ENCODE measurements at places on chromosomes 11 and 22.

DNA sequence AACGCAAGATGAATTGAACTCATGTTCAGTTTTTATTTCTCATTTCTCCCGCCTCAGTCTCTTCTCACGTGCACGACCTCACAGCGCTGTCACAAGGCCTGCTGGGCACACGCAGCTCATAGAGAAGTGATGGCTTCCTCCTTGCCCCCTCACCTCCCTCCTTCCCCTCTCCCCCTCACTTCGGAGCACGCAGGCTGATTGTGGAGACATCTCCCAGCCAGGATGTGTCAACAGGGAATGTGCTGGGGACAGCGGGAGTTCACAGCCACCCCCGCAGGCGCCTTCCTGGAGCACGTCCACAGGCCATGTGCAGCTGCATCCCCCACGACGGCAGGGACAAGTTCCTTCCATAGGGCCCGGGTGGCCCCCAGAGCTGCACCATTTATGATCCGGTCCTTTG, 29.1 kb upstream of the KRTAP5-6 start:
- no peak for DNase-seq

- DNase-seq, result no peak
Observed at GRCh38 chr11:42337786-42338455, 878.5 kb upstream of the LRRC4C start.

DNA sequence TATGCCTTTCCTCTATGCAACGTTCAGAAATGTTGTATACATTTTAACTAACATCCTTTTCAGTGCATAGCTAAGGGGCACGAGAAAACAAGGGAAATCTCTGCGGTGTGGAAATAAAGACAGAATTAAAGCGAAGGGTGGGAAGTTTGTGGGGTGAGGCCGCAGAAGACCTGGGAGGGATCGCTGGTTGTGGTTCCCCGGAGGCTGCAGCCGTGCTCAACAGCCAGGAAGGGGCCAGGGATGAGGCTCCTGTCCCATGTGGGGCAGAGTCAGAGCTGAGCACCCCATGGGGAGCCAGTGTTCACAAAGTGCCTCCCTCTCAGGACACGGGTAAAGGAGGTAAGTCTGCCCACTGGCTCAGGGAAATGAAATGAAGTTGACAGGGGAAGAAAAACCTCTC, 67.5 kb downstream of the MYEOV start:
- no peak for DNase-seq

GRCh38 chr11:59865031-59865430, 1.3 kb downstream of the TCN1 start:
- DNase-seq, result no peak

DNA sequence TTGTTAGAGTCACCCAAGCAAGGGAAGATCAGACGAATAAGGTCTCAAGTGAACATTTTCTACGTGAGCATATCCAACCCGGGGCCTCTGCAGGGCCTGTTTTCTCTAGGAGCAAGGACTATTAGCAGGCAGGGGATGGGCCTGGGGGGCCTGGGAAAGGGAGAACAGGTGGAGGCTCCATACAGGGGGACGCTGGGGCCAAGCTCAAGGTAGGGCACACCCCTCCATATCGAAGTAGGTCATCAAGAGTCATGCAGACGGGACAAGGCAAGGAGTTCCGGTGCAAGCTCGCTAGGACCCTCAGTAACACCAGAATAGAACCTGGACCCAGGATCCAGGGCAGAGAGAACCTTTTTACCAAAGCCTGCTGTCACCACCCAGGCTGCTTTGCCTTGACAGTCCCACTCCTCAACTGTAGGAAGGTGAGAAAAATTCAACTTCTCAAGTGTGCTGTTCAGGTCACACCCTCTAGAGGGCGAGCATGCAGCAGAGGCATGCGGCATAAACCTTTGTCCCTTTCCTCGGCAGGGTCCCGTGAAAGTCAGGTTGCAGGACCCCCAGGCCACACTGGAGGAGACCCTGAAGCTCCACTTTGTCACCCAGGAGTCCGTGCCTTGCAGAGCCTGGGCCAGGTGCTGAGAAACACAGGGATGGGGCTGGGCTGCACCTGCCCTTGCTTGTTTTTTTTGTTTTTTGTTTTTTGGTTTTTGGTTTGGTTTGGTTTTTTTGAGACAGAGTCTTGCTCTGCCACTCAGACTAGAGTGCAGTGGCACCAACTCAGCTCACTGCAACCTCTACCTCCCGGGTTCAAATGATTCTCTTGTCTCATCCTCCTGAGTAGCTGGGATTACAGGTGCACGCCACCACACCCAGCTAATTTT, 8.6 kb upstream of the APOBEC3B start:
- DNase-seq, result peak; percentile 54

- no peak for DNase-seq
Observed at GRCh38 chr11:60960405-60960804, 8.4 kb upstream of the SLC15A3 start.

DNA sequence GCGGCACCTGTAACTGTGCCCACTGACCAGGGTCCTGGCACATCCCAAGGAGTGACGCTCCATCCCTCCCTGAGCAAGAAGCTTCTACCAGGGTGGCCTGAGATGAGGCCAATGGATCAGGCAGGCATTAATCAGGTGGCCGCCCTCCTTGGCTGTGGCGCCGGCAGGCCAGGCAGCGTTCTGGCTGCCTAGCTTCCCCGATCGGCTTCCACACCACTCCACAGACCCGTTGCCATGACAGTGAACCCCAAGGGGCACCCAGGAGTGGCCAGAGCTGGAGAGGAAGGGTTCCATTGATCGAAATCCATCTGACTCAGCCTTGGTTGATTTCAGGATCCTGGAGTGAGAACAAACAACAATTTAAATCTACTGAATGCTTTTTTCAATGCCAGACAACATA, 20.5 kb downstream of the LRRC55 start:
- DNase-seq, result no peak

DNA sequence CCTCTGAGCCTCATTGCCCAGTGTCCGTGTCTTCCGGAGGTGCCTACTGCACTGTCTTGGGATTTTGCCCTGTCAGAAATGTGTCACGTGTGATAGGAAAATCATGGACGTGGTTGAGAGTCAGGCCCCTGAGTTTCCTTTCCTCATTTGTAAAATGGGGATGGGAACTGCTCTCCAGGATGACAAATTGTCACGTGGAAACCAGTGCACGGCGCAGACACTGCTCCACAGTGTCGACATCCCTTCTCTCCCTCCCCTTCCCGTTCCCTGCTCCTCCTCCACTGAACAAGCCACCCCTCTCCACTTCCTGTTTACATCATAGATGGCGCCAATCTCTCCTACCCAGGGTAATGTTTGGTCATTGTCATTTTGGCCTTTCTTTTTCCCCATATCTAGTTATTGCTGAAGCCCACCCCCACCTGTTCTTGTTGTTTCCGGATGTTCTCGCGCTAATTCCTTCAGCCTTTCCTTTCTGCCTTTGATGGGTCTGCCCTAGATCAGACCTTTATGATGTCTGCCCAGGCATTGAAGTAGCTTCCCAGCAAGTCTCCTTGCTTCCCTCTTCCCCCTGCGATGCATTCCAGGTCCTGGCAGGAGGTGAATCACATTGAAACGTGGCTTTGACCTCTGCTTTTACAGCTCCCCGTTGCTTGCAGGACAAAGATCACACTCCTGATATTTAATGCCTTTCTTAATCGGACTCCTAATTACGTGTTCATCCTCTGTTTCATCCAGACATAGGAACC, 91.8 kb downstream of the TBC1D22A start:
- DNase-seq, result no peak

GRCh38 chr22:22914726-22915669, 27.4 kb downstream of the IGLL5 start:
- DNase-seq, result no peak

DNA sequence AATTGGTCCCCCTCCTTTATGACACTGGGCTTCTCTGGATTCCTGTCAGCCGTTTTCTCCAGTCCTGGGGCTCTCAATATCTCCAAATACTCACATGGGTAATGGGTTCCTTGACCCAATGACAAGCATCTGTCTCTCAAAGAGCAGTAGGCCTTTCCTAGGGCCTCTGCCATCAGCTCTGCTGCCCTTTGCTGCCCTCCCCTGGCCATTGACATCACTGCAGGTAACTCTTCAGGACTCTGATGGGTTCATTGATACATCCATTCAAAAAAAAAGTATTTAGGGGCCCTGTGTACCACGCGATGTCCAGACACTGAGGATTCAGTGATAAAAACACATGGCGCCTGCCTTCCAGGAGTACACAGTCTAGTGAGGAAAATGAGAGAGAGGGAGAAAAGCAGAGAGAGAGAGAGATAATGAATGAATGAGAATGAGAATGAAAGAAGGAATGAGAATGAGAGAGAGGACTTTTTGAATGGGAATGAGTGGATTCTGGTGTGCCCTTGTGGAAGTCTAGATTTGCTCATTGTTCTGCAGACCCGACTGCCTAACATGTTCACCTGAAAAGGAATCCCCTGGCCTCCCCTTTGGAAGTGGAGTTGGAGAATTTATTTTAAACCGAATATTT, 42.6 kb upstream of the OLFML1 start:
- peak; percentile 34 for DNase-seq

DNA sequence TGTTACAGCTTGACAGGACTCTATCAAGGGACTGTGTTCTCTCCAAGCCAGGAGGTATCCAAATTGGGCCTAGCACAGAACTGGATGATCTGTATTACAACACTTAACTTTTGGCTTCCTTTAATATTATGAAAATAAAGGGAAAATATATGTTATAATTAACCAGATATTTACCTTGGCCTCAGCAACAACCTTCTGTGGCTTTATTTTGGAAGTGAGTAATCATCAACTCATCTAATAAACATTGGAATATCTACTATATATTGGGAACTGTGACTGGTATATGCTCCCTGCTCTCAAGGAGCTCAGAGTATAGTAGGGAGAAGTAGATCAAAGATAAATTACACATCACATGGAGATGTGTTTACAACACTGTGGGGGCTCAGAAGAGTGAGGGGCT, 352.2 kb downstream of the METTL15 start:
- DNase-seq, result no peak

- DNase-seq, result no peak
Observed at GRCh38 chr22:22368516-22368915, 123.9 kb downstream of the VPREB1 start.

DNA sequence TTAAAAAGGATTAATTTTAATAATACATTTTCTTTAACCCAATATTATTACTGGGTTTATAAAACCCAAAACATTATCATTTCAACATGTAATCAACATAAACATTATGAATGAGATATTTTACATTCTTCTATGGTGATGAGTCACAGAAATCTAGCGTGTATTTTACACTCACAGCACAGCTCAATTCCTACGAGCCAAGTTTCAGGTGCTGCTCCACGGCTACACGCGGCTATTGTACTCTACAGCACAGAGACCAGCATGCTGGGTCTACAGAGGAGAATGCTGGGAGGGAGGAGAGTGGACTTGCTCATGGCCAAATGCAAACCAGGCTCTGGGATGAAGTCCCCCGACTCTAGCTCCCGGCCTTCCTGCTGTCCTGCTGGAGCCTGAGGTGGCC, 72.0 kb upstream of the LMO1 start:
- DNase-seq, result no peak

DNA sequence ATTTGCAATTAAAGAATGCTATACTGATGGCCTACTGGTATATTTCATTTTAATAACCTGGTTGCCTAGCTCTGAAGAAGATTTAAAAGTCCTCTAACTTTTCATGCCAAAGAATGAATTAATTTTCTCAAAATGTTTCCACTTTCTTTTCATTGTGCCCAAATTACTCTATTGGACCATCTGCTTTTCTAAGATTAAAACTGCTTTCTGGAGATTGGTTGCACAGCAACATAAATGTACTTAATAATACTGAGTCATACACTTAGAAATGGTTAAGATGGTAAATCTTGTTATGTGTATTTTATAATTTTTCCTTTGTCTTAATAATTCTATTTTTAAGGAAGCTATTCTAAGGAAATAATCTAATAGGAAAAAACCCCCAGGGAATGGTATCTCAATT, 150.2 kb downstream of the SWAP70 start:
- DNase-seq, result no peak

GRCh38 chr11:59158206-59159068, 13.5 kb upstream of the DTX4 start:
- DNase-seq, result no peak

- no peak for DNase-seq
Observed at GRCh38 chr11:30635401-30635989, 49.3 kb upstream of the MPPED2 start.

DNA sequence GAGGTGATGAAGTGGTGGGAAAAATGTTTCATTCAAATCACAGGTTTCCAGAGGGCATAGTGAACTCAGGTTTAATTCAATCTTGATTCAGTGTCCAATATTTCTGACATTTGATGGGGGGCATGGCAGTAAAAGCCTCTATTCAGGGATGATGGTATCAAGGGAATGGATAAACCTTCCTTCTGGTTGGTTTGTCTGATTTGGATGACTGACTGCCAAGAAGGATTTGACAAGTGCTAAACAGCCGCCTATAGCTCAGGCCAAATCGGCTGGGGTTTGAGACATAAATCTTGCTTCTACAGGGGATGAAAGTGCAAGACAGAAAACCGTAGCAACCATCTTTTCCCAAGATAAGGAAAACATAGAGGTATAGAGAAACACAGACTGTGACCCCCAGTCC, 121.8 kb upstream of the C11orf87 start:
- DNase-seq, result no peak

DNA sequence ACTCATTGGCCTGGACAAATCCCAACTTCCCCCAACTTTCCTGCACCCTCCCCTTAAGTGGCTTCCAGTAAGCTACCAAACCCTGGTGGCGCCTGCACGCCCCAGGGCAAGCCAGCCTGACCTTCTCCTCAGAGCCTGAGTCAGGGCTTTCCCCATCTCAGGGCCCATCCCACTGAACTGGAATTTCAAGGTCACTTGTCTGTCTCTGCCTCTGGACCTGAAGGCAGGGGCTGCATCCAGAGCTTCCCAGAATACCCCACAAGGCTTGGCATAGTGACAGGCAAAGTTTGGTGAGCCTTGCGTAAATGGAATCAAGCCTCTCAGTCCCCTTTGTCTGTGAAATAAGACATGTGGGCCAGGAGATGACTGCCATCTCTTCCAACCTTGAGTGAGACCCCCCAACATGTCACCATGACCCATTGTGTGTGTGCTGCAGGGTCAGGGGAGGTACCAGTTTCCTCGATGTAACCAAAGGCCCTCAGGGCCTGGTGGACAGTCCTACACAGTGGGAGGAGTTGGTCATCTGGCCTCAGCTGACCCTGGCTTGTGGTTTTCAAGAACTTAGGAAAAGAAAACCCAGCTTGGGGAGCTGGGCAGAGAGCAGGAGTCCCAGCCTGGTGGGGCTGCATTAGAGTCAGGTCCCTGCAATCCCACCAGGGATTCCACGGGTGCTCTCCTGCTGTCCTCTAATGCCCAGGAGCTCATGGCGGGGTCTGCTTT, 8.9 kb downstream of the ALX4 start:
- DNase-seq, result no peak

DNA sequence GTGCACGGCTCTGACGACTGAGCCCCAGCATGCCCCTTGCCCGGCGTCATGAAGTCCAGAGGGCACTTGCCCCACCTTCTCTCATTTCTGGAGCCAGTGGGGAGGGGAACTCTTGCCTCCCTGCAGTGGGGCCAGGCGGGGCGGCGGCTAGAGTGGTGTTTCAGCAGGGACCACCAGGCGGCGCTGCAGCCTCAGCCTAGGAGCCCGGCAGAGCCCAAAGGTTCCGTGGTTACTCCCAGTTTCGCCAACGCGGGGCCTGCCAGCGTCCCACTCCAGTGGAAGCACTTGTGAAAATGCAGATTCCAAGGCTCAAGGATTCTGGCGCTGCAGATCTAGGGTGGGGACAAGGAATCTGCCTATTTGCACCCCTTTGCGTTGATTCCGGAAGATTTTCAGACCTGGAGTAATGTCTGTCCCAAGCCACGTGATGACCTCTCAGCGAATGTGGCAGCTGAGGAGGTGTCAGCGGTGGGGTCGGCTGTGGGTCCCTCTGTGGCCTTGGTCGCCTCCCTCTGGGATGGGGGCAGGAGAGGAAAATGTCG, 55.7 kb downstream of the CD82 start:
- no peak for DNase-seq
